ENCODE measurements at places on chromosomes 3 and 15.

- no peak for DNase-seq
Measured at GRCh38 chr3:105281989-105282388, 84.7 kb upstream of the ALCAM start.

DNA sequence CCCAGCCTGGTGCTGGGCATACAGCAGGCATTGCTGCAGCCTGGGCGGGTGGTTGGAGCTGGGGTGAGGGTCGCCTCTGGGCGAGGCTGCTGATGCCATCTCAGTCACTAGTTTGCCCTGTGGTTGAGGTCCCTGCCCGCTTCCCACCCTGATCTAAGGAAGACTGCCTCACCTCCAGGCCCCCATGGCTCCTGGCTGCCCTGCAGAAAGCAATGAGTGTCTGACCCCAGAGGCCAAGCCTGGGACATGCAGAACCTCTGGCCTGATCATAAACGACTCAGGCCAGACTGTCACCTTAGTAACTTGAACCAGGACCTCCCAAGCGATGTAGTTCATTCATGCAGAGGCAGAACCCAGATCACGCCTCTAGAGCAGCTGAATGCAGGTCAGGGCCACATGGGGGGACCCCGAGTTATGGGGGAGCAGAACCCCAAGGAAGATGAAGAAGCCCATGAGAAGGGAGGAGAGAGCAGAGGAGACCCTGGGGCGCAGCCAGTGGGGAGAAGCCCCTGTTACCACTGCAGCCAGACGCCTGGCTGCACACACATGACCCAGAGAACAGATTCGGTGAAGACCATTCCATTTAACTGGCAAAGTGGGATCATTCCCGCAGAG, 213.9 kb downstream of the TBC1D2B start:
- DNase-seq: no peak

DNA sequence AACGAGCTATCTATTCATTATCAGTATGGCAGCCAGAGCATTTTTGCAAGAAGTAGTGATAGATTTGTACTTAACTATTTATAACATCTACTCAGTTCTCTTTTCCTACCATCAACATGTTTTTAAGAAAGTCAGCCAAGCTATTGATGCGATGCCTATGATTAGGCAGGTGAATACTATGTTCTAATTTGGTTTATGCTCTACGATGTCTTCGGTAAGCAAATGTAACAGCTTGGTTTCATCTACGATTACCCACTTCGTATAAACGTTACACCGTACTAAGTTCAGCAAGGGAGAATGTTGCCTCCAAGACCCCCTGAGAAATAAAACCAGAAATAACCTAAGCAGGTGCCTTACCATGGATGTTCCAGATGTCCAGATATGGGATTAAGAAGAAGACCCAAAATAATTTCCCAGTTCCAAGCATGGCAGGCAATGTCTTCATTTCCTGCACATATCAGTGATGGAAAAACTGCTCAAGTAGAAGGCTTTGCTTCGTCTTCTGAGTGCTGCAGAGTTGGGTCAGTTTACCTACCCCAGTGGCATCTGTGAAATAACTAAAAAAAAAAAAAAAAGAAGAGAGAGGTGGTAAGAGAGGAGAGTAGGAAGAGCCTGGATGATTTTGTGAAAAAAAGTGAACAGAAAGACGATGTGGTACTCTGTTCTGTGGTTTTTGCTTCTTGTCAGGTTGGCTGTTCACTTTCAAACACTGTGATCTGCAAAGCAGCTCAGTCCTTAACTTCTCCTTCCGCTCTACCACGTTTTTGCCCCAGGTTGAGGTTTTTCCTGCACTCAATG, at the start of gene BTLA:
Gene BTLA, minus strand, starts transcription at position 559 of the 798 bp plus-strand sequence. Its CDS starts 114 bp downstream, at position 445.
- no peak for DNase-seq

GRCh38 chr3:8484409-8485140, 17.0 kb upstream of the LMCD1 start:
- DNase-seq: no peak

DNA sequence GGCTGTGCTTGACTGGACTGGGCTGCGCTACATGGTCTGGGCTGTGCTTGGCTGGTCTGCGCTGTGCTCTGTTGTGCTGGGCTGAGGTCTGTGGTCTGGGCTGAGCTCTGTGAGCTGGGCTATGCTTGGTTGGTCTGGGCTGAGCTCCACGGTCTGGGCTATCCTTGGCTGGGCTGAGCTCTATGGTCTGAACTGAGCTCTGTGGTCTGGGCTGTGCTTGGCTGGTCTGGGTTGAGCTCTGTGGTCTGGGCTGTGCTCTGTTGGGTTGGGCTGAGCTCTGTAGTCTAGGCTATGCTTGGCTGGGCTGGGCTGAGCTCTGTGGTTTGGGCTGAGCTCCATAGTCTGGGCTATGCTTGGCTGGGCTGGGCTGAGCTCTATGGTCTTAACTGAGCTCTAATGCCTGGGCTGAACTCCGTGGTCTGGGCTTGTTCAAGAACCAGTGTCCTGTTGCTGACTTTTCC, 92.0 kb downstream of the PLXNA1 start:
- DNase-seq: no peak

- no peak for DNase-seq
Measured at GRCh38 chr15:31752065-31752762, 278.1 kb upstream of the CHRNA7 start.

- DNase-seq: peak; percentile 88
Measured at GRCh38 chr3:127170814-127171213, 22.1 kb upstream of the PRR23E start.

DNA sequence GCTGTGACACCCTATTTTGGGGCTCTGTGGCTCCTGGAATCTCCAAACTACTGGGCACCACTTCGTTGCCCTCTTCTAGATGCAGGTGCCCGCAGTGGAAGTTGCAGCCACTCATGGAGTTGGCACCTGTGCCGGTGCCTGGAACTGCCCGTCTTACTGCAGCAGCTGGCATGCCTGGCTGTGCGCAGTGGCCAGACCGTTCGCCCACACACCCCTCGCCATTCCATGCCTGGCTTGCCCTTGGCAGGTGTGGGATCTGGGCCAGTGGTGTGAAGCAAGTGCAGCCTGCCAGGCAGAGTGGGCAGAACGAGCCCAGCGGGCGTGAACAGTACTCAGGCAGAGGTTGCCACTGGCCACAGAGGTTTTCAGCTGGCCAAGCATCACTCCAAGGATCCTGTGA, 1286.7 kb downstream of the ROBO1 start:
- DNase-seq: no peak

DNA sequence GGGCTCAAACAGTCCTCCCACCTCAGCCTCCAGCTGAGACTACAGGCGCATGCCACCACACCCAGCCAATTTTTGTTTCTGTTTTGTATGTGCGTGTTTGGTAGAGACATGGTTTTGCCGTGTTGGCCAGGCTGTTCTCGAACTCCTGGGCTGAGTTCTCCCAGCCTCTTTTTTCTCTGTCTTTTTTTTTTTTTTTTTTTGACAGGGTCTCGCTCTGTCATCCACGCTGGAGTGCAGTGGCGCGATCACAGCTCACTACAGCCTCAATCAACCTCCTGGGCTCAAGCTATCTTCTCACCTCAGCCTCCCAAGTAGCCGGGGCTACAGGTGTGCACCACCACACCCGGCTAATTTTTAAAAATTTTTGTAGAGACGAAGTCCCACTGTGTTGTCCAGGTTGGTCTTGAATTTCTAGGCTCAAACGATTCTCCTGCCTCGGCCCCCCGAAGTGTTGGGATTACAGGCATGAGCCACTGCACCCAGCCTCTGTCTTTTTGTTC, 867 bp upstream of the DCAF1 start:
- DNase-seq: no peak

All from NCI-H1105 (cell line).